ENCODE measurements at places on chromosomes 16 and 17.

DNA sequence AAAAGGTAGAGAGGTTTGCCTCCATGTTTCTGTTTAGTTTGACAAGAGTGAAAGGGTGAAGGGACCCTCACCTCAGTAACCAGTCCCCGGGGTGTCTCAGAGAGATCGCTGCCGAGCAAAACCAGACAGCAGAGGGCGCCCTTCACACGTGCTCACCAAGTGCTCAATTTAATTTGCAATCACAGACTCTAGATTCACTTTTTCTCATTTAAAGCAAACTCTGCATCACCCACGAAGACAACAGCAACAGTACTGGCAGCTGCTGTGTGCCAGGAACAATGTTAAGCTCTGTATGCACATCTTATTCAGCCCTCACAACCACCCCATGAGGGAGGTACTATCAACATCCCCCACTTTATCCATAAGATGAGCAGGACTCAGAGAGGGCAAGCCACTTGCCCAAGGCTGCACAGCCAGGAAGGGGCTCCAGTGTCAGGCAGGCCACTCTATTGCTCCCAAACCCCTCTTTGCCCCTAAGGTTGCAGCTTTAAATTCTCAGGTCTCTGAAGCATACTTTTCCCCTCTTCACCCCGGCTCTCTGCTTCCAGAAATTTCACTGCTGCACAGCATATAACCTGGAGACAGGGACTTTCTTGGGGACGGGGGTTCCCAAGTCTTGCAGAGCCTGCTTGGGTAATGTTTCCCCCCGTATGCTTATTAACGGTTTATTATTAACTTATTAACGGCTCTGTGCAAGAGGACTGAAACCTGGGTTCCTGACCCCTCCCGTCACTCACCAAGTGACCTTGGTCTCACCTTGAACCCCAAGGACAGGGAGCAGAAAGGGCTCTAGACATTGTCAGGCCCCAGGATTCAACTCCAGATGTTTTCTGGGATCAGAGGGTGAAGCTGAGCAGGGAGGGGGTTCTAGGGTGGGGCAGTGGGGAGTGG is 70.9 kb downstream of the CNGB1 start:
- H3K36me3 ChIP-seq: no peaks in the 10 kb centered on the region
- no peak overlapping the region for H3K27ac ChIP-seq
- H3K27me3 ChIP-seq: no peaks in the 10 kb centered on the region
- H3K4me3 ChIP-seq: no peak overlapping the region
- DNase-seq: peak; percentile 59
- H3K4me1 ChIP-seq: peaks cover 13% of the 10 kb centered on the region

DNA sequence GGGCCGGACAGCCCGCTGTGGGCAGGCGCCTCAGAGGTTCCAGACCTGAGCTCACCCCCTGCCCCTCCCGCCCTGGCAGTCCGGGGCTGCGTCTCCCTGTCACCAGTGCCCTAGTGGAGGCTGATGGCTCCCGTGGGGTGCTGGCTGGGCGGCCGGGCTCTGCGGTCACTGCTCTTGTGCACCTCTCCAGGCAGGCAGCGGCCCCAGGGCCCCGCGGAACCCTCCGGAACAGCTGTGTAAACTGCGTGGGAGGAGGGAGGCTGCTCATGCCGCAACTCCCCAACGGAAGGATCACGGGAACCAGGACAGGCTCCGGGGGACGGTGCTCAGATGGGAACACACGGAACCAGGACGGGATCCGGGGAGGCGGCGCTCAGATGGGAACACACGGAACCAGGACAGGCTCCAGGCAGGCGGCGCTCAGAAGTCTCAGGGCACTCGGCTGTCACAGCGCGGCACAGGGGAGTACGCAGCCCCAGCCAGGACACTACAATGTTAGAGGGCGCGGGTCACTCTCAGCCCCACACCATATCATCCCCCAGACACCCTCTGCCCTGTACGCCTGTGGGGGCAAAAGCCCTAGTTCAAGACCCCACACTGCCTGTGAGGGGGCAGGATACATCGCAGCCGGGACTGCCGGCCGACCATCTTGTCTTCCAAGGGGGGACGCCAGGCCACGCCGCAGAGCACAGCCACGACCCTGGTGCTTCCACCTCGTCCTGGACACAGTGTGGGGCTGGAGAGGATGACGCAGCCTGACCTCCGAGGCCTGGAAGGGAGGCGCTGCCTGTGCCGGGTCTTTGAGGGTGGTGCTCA is 74.0 kb upstream of the GNG13 start:
- H3K4me3 ChIP-seq: no peak overlapping the region
- no peaks in the 10 kb centered on the region for H3K36me3 ChIP-seq
- H3K4me1 ChIP-seq: peaks cover 15% of the 10 kb centered on the region
- no peaks in the 10 kb centered on the region for H3K27me3 ChIP-seq

DNA sequence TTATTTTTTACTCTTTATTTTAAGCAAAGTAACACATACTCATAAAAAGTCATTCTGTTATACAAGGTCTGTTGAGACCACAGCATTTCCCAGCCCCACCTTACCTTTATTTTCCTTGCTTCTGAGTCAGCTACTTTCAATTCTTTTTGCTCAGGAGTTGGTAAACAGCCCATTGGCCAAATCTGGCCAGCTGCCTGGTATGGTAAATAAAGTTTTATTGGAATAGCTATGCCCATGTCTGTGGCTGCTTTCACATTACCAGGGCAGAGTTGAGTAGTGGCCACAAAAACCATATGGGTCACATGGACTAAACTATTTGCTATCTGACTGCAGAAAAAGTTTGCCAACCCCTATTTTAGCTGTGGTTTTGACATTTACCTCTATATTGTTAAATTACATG is 3.4 kb upstream of the NSRP1 start:
- no peaks in the 10 kb centered on the region for H3K27me3 ChIP-seq
- H3K27ac ChIP-seq: no peak overlapping the region
- no peak for DNase-seq

GRCh38 chr16:60091529-60091928 is 1357.4 kb upstream of the GOT2 start:
- H3K27me3 ChIP-seq: no peaks in the 10 kb centered on the region
- no peak overlapping the region for H3K4me3 ChIP-seq
- H3K36me3 ChIP-seq: no peaks in the 10 kb centered on the region
- H3K4me1 ChIP-seq: no peaks in the 10 kb centered on the region

GRCh38 chr16:78894886-78895285 is 705.7 kb downstream of the MAF start:
- H3K4me3 ChIP-seq: no peak overlapping the region
- no peak for DNase-seq

- no peak for DNase-seq
- no peaks in the 10 kb centered on the region for H3K36me3 ChIP-seq
- no peaks in the 10 kb centered on the region for H3K27me3 ChIP-seq
- H3K27ac ChIP-seq: no peak overlapping the region
Observed at GRCh38 chr16:81415751-81416150, 28.9 kb upstream of the CMIP start.

- H3K27ac ChIP-seq: no peak overlapping the region
- no peak for DNase-seq
- H3K4me3 ChIP-seq: no peak overlapping the region
- peaks cover 52% of the 10 kb centered on the region for H3K36me3 ChIP-seq
- H3K27me3 ChIP-seq: no peaks in the 10 kb centered on the region
Observed at GRCh38 chr16:28175715-28176114, 36.0 kb downstream of the XPO6 start.

GRCh38 chr16:49461517-49461951 is 87.9 kb downstream of the C16orf78 start:
- DNase-seq: no peak
- H3K4me3 ChIP-seq: no peak overlapping the region
- H3K27me3 ChIP-seq: 0 out of 2 replicates have a peak, but pooled peaks cover 5% of the 10 kb centered on the region
- no peaks in the 10 kb centered on the region for H3K36me3 ChIP-seq
- no peak overlapping the region for H3K27ac ChIP-seq
